ENCODE measurements at places on chromosomes 2 and 18.

GRCh38 chr2:114057638-114058037 is 167.7 kb downstream of the ACTR3 start:
- DNase-seq = no peak

DNA sequence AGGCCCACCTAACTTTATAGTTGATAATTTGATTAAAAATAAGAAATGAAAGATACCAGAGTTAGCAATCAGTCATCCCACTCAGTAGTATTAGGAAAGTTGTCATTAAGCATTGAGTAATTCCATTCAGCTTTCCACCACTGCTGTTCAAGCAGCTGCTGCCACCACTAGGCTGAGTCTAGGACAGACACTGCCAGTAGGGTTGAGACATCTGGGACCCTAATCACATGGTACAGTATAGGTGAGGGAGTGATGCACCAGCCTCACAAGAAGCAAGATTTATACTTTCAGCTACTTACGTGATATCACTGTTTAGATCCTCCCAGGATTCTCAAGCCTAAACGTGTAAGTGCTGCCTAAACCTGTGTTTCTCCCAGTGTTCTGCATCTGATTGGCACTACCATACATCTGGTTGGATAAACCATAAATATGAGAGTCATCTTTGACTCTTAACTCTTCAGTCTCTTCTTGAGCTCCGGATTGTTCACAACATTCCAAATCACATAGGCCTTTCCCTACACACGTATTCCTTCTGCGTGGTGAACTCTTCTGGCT is 3.2 kb downstream of the UBXN4 start:
- DNase-seq = no peak

DNA sequence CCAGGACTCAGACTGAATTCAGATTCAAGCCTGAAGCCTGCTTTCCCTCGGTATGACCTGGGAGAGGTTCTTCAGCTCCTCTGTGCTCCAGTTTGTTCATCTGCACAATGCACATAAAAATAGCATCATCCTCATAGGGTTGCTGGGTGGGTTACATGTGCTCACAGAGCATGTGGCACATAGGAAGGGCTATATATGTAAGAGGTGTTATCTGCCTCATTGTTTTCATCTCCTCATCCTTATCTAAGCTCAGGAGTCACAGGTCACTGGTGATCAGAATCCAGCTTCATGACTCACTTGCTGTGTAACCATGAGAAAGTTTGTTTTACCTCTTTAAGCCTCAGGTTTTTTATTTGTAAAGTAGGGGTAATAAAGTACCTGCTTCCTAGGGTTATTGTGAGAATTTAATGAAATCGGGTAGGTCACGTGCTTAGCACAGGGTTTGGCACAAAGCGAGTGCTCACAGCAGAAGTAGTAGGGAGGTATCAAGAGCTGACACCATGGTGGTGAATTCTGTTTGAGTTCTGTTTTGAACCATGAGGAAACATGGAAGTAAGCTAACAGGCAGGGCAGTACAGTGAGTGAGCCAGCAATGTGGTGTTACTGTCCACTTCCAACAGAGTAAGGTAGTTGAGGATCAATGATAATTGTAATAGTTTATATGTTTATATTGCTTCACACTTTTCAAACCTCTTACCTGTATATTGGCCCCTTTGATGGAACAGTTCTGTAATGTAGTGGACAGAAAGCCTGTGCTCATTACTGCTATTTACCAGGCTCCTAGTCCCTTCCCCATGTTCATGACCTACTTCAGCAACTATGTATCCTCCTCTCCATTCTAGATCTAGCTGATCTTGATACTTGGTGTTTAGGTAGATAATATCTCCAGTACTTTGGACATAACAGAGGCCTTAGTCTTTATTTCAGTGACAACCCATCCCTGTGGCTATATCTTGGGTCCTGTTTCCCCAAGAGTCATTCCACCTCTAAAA is 141.4 kb upstream of the LTBP1 start:
- DNase-seq = no peak

- no peak for DNase-seq
Measured at GRCh38 chr2:41718705-41719104, 329.1 kb upstream of the PKDCC start.

DNA sequence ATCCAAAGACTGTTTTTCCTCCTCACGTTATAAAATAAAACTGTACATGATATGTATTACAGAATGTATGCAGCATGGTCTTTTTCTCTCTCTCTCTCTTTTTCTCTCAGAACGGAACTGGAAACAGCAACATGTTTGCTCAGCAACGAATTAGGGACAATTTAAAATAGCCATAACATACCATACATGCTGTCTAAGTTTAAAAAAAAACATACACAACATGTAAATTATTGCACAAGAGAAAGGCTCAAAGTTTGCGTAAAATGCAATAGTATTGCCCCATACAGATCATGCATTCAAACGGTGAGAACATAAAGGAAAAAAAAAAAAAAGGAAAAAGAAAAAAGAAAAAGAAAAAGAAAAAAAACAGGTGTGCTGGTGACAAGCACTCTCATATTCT is 93.6 kb downstream of the BCL11A start:
- no peak for DNase-seq

DNA sequence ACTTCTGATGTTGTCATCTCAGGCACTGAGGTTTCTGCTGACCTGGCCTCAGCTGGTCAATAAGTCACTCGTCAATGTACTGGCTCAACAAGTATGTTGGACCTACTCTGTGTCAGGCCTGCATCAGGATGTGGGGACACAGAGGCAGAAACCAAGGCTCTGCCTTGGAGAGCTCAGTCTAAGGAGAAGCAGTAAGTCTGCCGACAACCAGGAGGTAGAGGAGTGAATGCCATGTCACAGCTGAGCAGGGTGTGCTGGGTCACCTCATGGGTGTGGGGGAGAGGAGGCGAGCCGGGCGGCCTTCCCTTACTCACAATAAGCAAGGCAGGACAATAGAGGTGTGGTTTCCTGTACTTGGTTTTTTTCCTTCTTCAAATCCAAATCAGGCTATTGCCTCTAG is 75.8 kb downstream of the COLEC12 start:
- no peak for DNase-seq

GRCh38 chr2:219073413-219074129 is 12.8 kb upstream of the IHH start:
- DNase-seq = no peak

- no peak for DNase-seq
Measured at GRCh38 chr2:230866756-230867523, 2.2 kb downstream of the ITM2C start.

GRCh38 chr2:189514104-189514503 is 66.5 kb downstream of the SLC40A1 start:
- DNase-seq = no peak

DNA sequence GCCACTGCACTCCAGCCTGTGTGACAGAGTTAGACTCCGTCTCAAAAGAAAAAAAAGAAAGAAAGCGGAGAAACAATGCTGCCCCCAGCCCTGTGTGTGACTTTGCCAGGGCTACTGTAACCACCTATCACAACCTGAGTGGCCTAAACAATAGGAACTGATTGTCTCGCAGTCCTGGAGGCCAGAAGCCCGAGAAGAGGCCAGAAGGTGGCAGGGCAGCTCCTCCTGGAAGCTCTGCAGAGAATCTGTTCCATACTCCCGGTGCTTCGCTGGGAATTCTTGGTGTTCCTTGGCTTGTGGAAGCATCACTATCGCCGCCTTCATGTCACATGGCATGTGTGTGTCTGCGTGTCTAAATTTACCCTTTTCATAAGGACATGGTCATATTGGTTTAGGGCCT is 14.4 kb upstream of the RAB17 start:
- no peak for DNase-seq

DNA sequence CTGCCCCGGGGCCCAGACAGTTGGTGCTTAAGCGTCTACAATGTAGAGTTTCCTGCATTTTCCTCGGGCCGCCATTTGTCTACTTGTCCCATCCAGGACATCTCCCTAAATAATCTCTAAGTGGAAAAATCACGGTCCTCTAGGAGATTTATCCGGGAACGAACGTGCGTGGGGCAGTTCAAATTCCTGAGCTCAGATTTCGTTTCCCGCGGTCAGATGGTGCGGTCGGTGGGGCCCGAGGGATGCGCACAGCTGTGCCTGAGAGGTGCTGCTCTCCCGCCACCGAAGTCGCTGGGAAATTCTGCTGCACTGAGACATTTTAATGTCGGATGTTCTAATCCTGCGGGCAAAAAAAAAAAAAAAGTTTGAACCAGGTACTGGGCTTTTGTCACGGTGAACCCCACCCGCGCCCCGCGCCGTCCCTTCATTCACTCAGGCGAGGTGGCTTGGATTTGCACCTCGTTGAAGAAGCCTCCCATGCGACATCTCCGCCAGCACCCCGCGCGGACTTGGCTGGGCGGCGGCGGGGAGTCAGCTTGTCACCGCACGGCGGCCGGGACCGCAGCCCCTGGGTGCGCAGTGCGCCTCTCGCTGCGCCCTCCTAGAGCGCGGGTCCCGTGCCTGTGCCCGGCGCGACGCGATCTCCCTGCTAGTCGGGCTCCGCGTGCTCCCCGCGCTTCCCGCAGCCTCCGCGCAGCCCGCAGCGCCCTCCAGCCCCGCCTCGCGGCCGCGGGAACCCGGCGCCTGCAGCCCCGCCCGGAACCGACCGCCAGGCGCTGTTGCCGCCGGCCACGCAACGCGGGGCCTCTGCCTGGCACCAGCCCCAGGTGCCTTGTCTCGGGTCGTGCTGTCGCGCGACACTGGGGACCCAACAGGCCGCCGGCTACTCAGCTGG is 191.9 kb upstream of the TCF4 start:
- no peak for DNase-seq

DNA sequence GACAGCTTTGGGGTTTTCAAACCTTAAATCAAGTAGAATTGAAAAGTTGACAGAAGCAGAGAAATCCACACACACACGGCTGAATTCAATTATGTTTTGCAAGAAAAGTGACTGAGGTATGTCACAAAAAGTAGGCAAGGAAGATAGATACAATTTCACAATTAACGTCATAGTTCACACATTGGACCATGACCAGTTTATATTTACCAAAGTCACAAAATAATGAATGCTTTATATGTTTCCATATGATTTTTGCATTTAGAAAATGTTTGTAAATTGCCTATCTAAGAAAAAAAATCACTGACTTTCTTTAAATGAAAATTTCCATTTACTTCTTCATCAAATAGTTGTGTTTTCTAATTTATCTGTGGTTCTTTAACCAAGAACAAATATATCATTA is 29.4 kb upstream of the ZNF516 start:
- no peak for DNase-seq

DNA sequence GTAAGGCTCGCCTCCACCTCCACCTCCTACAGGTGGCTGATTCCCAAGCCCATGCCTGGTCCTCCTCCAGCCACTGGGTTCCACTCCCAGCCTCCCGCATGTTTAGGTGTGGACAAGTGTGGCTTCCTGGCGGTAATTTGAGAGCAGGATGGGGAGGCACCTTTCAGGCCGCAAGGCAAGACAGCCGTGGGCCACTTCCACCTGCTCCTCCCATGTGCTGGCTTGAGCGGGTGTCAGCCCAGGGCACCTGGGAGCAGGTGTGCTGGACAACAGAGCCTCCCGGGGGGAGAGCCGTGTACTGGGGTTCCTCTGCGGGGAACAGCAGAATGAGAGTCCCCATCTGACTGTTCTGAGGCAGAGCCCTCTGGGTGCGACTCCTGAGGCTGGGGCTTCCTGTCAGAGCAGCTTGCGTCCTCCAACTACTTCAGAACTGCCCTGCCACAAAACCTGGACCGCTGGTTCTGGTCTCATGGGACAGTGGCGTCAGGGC is 83.9 kb downstream of the TPO start:
- no peak for DNase-seq

DNA sequence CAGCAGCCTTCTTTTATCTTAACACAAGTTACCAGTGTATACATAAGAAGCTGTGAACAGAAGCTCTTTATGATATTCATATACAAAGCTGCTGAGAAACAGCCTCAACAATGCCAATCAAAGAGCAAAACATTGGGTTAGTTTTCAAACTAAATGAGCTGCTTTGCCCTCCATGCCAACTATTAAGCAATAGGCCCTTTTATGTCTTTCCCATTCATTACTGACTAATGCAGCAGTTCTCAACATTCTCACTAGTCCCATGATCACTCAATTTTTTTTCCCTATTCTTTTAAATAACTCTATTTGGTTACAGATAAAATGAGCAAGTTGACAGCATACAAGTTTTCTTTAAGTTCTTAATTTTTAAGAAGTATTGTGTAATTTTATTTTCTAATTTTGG is 57.9 kb upstream of the FRZB start:
- DNase-seq = no peak

DNA sequence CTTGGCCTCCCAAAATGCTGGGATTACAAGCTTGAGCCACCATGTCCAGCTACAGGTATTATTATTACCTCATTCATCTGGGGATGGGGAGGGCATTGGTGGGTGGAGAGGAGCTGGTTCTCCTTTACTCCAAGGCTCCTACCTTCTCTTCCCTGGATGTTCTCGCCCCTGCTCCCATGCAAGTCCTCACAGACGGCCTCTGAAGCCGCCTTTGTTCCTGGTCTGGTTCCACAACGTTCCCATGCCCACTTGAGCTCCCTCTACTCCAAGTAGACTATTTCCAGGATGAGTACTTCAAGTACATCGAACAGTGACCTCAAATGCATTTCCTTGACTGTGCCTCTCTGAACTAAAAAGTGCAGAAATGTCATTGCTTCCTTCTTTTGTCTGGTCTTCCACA is 3.2 kb upstream of the SLC20A1 start:
- no peak for DNase-seq

DNA sequence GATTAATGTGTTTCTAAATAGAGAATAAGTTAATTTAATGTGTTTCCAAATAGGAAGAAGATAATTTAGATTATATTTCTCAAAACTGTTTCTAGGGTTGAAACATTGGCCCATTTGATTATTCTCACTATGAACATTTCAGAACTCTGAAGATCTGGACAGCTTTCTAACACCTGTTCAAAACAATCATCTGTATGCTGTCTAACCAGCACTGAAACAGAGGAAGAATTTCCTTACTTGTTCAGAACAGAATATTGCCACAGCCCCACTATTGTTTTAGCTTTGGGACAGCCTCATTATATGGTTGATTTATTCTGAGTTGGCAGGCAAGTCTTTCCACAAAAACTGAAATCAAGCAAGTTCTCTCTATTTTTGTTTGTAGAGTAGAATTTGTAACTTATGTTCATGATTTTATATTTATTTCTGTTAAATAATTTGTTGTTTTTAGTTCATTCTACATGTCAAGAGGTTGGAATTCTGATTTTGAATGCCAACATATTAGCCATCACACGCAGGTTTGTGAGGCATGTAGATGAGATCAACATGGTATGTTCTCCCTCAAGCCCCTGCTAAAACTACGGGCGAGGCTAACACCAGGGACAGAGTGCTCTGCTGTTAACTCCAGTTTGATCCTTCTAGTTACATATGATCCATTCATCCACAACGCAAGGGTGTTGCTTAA is 11.2 kb downstream of the IL18RAP start:
- no peak for DNase-seq

DNA sequence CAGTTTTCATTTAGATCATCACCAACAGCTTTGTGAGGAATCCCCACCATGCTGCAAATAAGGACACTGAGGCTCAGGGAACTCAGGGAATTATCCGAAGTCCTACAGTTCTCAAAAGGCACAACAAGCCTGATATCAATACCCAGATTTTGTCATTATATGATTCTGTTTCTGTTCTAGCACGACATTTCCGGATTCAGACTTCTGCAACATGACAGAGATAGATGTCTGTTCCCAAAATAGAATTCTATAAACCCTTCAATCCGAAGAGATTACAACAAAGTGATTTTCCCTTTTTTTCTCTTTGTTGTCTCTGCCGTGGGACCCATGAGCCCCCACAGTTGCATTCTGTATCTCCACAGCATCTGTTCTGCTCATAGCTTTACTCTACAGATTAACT is 72.0 kb downstream of the DOCK10 start:
- no peak for DNase-seq

GRCh38 chr2:85853499-85854165 is 35.2 kb downstream of the ST3GAL5 start:
- DNase-seq = no peak
